ENCODE measurements at places on chromosomes 7 and 10.

DNA sequence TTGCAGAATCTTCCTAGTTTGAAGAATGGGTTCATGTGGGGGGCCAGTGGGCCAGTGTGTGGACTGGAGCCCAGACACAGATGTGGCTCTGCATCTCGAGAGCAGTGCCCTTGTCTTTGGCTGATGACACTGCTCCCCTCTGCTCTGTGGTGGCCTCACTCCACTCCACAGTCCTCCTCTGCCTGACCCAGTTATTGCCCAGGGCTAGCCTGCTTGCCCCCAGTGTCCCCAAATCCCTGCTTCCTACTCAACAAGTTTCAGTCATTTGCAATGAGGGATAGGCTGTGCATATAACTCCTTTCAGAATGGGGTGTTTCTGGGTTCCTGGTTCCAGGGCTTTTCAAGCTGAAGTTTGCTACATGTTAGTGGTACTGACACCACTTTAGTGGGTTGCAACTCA is 177.5 kb downstream of the SNX10 start:
- no peak for DNase-seq

DNA sequence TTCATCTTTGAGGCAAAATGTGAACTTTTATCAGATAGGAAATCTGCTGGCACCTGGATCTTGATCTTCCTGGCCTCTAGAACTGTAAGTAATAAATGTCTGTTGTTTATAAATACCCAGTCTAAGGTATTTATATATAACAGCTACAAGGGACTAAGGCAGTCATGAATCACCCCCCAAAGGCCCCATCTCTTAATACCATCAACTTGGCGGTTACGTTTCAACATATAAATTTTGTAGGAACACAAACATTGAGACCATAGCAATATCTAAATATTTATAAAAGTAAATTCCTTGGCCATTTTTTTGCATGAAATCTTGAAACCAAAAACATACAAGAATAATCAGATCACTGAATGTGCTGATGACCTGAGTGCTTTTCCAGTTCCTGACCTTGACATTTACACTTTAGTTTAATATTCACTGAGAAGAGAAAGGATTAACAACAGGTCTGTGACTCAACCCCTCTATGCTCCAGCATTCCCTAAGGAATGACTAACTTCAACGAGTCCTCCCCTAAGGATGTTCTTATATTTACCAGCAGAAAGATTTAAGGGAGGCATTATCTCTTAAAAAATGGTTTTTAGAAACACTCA is 1438.5 kb upstream of the CELF2 start:
- DNase-seq: peak; percentile 9

- no peak for DNase-seq
Observed at GRCh38 chr7:390761-391410, 100.9 kb downstream of the FOXL3 start.

DNA sequence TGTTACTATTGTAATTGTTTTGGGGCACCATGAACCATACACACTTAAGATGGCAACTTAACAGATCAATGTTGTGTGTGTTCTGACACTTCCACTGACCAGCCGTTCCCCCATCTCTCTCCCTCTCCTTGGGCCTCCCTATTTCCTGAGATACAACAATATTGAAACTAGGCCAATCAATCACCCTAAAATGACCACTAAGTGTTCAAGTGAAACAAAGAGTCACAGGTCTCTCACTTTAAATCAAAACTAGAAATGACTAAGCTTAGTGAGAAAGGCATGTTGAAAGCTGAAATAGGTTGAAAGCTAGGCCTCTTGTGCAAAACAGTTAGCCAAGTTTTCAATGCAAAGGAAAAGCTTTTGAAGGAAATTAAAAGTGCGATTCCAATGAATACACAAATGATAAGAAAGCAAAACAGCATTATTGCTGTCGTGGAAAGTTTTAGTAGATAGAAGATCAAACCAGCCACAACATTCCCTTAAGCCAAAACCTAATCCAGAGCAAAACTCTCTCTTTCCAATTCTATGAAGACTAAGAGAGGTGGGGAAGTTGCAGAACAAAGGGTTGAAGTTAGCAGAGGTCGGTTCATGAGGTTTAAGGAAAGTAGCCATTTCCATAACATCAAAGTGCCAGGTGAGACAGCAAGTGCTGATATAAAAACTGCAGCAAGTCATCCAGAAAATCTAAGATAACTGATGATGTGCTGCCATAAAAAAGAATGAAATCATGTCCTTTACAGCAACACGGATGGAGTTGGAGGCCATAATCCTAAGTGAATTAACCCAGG is 90.6 kb downstream of the MTPN start:
- no peak for DNase-seq

- no peak for DNase-seq
Observed at GRCh38 chr10:88027570-88027969, 164.1 kb downstream of the PTEN start.

GRCh38 chr10:118769898-118770600 is 15.3 kb upstream of the CACUL1 start:
- no peak for DNase-seq

DNA sequence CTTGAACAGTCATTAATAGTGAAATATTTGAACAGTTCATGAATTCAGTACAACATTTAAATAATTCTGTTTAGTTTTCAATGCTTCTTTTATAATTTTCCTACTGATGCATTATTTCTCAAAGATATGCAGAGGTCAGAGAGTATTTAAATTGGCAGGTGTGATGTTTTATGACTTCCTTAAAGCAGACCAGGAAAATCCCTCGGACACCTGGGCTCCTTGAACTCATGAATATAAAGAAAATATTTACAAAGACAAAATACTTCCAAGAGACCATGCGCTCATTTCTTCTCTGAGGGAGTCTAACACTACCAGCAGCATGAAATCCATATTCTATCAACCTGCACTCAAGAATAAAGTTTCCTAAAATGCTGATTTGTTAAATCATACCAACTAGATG is 127.6 kb downstream of the IPMK start:
- DNase-seq: no peak

GRCh38 chr7:7254908-7255307 is 72.6 kb downstream of the C1GALT1 start:
- DNase-seq: no peak

DNA sequence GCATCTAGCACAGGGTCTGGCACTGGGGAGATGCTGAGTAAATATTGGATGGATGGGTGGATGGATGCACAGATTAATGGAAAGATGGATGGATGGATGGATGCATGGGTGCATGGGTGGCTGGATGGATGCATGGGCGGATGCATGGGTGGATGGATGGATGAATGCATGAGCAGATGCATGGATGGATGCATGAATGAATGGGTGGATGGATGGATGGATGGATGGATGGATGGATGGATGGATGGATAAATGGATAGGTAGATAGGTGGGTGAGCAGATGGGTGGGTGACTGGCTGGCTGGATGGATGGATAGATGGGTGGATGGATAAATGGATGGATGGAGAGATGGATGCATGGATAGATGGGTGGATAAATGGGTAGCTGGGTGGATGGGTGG is 5.7 kb downstream of the PAX4 start:
- DNase-seq: no peak

DNA sequence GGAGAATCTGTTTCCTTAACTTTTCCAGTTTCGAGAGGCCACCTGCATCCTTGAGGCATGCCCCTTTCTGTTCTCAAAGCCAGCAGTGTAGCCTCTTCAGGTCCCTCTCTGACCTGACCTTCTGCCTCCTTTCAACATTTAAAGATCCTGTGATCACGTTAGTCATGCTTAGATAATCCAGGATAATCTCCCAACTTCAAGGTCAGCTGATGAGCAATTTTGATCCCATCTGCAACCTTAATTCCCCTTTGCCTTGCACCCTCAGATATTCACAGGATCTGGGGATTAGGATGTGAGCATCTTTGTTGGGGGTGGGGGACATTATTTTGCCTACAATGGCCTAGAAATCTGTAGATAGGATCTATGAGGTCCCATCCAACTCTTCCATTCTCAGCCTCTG is 8.0 kb downstream of the HKDC1 start:
- DNase-seq: no peak

Measured in cardiac fibroblast (primary cell).